Bladder microvascular endothelial cell (primary cell): ENCODE measurements at places on chromosomes 3 and 15. TPM values are rescaled to one million over a fixed set of nuclear protein-coding genes. Genes with fewer than 3 reads are reported as not detected.

The UBA3 gene
- 46.8 and 72.8 TPM in 2 replicates for total RNA-seq

The OR5H2 gene
- not detected in 2 replicates for total RNA-seq

The IQCF5 gene
- total RNA-seq: not detected in 2 replicates

The CPB1 gene
- not detected in 2 replicates for total RNA-seq

The CCR8 gene
- total RNA-seq: not detected in 2 replicates

The SPTBN5 gene
- 5.2 and 5.3 TPM in 2 replicates for total RNA-seq

The SMAD6 gene
- 3.9 and 9.3 TPM in 2 replicates for total RNA-seq

The SLC35G2 gene
- total RNA-seq: 16.8 and 27.5 TPM in 2 replicates

The SSUH2 gene
- not detected in 2 replicates for total RNA-seq

The ALPK3 gene
- total RNA-seq: 9.4 and 104 TPM in 2 replicates

The GOLGA8J gene
- 0.13 TPM in 1 of 2 replicates, not detected in the other for total RNA-seq

The MOBP gene
- under 0.01 TPM in 2 replicates for total RNA-seq

The MYLK gene
- total RNA-seq: 125 and 127 TPM in 2 replicates

The GOLGA6A gene
- total RNA-seq: not detected in 2 replicates

The DNASE1L3 gene
- 0.82 and 3.4 TPM in 2 replicates for total RNA-seq

The GOLGA6B gene
- not detected in 2 replicates for total RNA-seq

The GOLGA6L7 gene
- not detected in 2 replicates for total RNA-seq
